Fibroblast of skin of left biceps (primary cell): ENCODE measurements at places on chromosomes 4 and X.

DNA sequence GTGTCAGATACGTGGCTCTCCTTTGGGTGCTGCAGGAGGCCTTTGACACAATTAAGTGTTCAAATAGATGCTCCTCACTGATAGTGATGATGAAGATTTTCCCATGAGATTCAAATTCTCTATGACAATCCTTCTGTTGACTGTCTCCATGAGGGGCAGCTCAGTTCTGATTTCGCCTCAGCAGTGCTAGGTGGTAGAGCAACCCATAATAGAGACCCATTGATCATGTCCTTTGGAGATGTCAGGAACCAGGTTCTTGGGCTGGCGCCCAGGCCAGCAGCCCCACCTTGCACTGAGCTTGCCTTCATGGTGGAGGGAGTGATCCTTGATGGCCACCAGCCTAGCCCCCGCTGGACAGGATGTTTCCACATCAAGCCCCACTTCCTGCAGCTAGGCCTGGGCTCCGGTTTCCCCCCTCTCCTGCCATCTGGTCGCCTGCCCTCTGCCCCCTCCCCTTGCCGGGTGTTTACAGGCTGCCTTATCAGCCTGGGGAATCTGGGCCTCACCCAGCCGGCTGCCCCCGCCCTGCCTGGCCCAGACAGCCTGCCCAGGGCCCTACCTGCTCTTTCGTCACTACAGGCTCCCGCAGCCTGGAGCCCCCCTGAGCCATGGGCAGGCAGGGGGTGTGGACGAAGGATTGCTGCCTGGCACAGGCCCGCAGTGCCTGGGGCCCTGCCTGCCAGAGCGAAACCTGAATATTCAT lies 12.6 kb downstream of the ELF4 start:
- no peak for DNase-seq

GRCh38 chr4:26887143-26887542 lies 26.5 kb downstream of the STIM2 start:
- no peak for DNase-seq

- DNase-seq: no peak
Measured at GRCh38 chr4:2320746-2321145, 58.8 kb upstream of the MXD4 start.

- DNase-seq: no peak
Measured at GRCh38 chr4:7964459-7964858, 24.8 kb upstream of the AFAP1 start.

DNA sequence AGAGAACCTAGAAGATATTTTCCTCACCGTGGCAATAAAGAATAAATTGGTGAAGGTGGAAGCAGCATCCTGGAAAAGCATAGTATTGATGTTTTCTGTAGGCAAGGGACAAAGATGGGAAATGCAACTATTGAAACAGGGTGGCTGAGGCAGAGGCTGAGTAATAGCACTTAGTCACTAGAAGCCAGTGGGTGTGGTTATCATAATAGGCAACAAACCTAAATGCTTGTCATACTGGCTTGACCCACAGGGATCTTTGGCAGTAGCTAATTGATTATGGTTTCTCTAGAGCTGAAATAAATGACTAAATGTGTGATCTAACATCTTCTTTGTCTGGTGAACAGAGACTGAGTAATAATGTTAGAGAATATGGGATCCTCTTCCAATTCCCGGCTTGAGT lies 353.6 kb upstream of the RPS6KA3 start:
- peak; percentile 17 for DNase-seq

DNA sequence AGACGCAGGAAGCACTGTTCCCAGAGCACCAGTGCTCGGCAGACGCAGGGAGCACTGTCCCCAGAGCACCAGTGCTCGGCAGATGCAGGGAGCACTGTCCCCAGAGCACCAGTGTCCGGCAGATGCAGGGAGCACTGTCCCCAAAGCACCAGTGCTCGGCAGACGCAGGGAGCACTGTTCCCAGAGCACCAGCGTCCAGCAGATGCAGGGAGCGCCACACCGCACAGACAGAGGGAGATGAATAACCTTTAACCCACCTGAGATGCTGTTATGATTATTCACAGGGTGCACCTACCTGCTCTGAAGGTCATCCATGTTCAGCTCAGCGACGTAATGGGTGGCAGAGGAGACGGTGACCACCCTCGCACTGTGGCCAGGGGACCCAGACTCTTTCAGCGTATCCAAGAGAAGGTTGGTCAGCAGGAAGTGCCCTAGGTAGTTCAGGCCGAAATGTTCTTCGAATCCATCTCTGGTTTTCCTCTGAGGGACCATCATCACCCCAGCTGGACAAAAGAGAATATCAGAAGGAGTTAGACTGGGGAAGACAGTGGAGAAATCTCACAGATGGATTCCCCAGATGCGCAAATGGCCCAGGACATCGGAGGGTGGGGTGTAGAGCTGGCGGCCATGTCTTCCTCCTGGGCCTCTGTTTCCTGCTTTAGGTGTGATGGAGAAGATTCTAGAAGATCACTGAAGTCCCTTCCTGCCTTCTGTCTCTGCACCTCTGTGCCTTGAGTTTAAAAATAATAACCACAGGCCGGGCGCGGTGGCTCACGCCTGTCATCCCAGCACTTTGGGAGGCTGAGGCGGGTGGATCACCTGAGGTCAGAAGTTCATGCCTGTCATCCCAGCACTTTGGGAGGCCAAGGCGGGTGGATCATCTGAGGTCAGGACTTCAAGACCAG lies 234.1 kb downstream of the DHRSX start:
- no peak for DNase-seq

GRCh38 chr4:67558493-67558892 lies at the start of gene STAP1:
STAP1 (plus strand) TSS chr4:67558727; CDS start chr4:67558810, 83 bp downstream.
- DNase-seq: no peak

- peak; percentile 33 for DNase-seq
Measured at GRCh38 chrX:22397566-22397965, 124.9 kb downstream of the CBLL2 start.

- DNase-seq: no peak
Measured at GRCh38 chr4:48071191-48071590, 54.6 kb downstream of the NIPAL1 start.

- no peak for DNase-seq
Measured at GRCh38 chr4:99529228-99529627, 18.4 kb downstream of the C4orf17 start.

- DNase-seq: no peak
Measured at GRCh38 chr4:107018344-107018735, 17.8 kb downstream of the DKK2 start.

GRCh38 chr4:162059656-162060055 lies 104.1 kb downstream of the FSTL5 start:
- DNase-seq: no peak

DNA sequence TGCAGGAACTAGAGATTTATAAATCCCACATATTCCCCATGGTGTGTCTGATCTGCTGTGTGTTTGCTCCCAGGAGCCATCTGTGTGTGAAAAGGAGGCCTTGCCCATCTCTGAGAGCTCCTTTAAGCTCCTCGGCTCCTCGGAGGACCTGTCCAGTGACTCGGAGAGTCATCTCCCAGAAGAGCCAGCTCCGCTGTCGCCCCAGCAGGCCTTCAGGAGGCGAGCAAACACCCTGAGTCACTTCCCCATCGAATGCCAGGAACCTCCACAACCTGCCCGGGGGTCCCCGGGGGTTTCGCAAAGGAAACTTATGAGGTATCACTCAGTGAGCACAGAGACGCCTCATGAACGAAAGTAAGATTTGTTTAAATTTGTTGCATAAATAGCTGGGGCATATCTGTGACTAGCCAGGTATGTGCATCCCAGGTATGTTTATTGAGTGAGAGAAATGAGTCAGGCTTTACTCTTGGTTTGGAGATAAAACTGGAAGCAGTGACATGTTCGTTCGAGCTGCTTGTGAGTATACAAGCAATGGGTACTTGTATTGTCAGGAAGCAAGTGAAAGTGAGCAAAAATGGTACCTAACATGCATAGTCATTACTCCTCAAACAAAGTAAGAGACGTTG lies 89.5 kb downstream of the PTTG2 start:
- DNase-seq: no peak

DNA sequence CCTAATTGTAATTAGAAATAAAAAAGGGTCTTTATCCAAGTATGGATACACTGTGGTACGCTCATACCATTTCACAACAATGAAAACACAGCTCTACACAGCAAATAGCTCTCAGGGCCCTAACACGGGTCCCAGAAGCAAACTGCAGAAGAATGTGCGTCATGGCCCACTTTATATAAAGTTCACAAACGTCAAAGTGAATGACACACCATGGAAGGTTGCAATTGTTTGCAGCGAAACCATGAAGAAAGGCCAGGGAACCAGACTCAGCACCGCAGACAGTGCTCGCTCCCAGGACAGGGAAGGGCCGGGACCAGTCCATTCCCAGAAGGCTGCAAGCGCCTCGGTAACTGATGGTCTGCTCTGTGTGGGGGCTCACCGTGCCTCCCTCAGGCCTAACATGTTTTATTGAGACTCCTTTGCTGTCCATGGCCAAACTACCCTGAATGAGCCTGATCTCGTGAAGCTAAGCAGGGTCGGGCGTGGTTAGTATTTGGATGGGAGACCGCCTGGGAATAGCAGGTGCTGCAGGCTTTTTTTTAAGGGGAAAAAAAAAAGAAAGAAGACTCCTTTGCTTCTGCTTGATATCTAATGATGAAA lies 47.8 kb downstream of the ACOX3 start:
- no peak for DNase-seq

DNA sequence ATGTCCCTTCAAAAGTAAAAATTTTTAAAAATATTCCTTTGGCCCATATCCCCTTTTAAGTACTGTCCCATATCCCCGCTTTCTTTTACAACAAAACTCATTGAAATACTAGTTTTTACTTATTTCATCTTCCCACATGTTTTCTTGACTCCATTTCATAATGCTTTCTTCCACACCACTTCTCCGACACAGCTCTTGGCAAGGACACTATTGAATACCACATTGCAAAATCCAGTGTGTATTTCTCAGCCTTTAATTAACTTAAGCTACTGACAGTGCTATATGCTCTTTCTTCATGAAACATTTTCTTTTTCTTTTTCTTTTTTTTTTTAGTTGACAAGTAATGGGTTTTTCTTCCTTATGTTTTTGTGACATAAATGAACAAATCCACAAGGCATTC lies 28.8 kb downstream of the PRDM8 start:
- no peak for DNase-seq

DNA sequence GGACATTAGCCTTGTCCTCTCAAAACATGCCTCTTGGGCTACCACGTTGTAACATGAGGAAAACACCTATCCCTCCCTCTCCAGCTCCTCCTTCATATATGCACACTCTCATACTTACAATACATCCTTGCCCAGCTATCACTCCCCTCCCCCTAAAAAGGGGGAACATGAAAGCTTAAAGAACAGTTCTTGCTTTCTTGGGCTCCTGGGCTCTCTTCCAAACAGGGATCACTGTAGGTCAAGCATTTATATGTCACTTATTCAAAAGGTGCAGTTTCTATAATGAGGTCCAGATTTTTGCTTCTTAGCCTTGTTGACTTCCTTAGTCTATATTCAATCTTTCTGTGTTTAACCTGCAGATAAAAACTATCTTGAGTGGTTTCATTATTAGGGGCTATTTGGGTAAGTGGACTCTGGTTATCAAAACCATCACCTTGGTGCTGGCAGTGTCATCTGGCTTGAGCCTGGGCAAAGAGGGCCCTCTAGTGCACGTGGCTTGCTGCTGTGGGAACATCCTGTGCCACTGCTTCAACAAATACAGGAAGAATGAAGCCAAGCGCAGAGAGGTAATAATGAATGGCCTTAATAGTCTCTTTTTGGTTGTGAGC lies 119.4 kb downstream of the AKAP4 start:
- no peak for DNase-seq

DNA sequence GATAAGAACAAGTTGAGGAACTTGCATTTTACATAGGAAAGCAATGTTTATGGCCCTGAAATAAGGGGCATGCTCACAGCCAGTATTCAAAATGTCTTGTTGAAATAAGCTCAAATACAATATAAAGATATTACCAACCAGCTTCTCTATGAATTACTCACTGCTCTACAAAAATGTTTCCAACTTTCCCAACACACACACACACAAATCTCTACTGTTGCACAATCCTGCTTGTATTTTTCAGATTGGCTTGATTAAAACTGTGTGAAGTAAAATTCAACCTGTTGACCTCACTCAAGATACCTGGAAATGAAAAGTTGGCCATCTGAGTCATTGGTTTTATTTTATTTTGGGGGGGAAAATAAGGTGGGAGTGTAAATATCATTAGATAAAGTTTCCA lies 128.6 kb downstream of the CHIC2 start:
- DNase-seq: peak; percentile 70

GRCh38 chrX:9739130-9739529 lies 26.5 kb downstream of the GPR143 start:
- no peak for DNase-seq

GRCh38 chr4:161189286-161190134 lies 974.3 kb downstream of the FSTL5 start:
- DNase-seq: peak; percentile 18

- no peak for DNase-seq
Measured at GRCh38 chrX:120137439-120137838, 21.0 kb upstream of the RHOXF2 start.

GRCh38 chr4:48602222-48602621 lies 112.2 kb downstream of the ZAR1 start:
- DNase-seq: no peak

- no peak for DNase-seq
Measured at GRCh38 chrX:41087201-41087600, 2.0 kb downstream of the USP9X start.

- no peak for DNase-seq
Measured at GRCh38 chr4:184190711-184191110, 27.0 kb downstream of the ENPP6 start.

DNA sequence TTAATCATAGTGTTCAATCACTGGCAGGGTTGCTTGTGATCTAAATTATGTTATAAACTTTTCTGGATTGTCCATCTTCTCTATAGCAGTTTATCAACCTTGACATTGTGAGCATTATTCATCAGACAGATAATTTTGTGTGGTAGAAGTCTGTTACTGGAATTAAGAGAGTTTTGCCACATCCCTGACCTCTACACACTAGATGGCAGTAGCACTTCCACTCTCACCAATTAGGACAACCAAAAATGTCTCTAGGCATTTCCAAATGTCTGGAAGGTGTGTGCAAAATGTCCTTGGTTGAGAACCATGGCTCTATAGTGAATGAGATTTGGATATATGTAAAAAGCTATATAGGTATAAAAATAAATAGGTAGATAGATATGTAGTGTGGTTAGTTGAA lies 324.1 kb upstream of the FAM47C start:
- no peak for DNase-seq

GRCh38 chr4:8860892-8861575 lies 10.6 kb downstream of the HMX1 start:
- DNase-seq: no peak

- no peak for DNase-seq
Measured at GRCh38 chr4:143140696-143141095, 44.0 kb upstream of the USP38 start.

DNA sequence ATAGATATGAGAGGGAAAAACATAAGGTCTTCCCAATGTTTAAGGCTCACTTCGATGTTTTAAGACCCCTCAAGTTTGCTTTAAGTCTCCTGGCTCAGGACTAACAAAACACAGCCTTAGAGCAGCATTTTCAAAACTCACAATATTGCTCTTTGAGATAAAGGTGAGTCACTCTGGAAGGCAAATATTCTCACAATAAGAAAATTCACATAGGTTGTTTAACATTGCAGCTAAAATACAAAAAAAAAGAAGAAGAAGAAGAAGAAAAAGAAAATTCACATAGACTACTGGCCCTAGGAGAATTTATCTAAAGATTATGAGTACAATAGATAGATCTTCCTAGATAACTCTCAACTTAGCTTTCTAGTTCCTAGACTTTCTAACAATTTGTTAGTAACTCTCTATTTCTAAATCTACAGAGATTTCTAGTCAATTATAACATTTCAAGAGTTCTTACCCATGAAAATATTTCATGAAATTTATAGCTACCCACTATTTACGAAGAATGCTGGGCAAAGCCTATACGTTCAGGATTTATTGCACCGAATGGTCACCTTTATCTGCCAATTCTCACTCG lies 267.0 kb downstream of the CHIC1 start:
- no peak for DNase-seq
